Coronary artery (tissue), 2 donors: ENCODE measurements at places on chromosomes 1 and 21.

DNA sequence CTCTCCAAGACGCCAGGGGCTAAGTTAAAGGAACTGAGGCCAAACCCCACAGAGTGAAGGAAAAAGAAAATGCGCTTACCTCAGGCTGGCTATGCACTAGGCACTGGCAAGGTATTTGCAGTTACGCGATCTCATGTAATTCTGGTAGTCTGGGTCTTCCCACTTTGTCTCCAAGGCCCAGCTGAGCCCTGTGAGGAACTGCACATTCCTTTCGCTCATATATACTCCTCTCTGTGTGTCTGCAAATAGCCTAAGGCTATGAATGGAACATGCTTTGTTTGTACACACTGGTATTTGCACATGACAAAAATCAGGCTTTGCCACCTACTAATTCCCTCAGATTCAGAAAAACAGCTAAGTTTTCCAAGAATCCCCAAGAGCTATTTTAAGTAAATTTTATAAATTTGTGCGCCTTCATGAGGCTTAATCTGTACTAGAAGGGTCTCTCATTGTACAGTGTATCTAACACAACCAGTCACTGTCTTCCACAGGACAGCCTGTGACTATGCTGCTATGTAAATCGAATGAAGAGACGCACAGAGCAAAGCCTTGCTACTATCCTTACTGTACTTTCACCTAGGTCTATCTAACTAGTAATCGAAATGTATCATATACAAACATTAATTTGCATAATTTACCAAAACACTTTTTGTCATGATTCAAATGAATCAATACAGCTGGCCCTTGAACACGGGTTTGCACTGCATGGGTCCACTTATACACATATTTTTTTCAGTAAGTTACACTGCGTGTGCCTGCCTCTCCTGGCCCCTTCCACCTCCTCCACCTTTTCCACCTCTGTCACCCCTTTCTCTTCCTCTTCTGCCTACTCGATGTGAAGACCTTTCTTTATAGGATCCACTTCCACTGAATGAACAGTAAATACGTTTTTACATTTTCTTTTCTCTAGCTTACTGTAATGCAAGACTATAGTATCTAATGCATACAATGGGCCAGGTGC lies 87.0 kb downstream of the SIPA1L2 start:
- DNase-seq, result no peak

DNA sequence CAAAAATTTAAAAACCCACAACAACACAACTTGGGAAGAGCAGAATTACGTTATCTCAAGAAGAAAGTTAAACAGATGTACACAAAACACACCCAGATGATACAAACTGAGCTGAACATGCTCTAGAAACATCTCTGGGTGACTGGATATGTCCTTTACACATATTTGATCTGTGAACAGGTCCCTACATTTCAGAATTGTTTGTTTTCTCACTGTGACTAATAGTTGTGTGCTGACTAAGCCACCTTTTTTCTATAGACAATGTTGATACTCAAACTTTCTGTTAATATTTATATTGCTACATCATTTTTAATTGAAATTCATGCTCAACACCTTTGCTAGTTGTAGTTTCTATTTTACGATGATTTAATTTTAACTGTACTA lies 1.0 kb upstream of the F11R start:
- no peak for DNase-seq

DNA sequence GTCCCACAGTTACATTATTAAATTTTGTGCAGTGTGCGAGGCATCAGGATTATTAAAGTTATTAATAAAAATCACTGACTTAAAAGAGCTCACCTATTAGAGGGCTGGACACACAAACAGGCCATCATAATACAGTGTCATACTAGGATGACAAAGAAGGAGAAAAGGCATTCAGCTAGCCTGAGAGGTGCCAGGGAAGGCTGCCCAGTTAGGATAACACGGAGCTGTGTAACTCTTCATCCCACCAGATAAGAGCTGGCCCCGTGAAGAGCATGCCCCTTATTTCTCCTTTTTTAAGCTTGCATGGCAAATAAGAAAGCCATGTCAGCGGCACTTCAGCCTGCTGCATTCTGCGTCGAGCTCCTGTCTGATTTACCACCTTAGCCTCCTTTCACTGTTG lies 109.5 kb downstream of the KCNK1 start:
- DNase-seq, result no peak

DNA sequence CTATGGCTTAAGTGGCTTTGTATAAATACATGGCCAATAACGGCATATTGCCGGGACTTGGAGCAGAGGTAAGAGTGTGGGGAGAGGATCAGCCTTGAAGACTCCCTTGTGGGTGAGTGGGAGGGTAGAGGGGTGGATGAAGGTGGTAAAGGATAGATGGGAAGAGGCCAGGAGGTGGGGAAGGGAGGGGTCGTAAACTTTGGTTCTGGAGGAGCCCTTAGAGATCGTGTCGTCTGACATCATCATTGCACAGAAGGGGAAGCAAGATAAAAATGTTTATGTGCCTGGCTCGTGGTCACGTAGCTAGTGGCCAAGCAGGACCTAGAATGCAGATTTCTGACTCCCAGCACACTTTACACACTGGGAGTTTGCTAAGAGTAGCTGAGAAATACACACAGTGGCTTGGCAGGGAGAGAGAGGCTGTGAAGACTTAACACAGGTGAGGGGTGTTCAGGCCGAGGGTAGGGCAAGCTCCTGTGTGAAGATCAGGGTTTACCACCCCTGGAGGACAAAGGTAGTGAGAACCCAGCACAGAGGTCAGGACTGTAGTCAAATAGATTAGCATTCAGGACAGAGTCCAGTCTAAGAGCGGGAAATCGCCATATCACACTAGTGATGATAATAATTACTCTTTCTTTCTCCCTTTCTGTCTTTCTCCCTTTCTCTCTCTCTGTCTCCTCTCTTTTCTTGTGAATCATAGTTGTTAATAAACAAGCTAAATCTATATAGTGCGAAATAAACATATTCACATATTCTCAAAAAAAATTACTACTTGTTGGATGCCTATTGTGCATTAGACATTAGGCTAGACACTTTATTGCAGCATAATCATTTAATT lies 75.5 kb downstream of the LRRC8D start:
- DNase-seq, result no peak

DNA sequence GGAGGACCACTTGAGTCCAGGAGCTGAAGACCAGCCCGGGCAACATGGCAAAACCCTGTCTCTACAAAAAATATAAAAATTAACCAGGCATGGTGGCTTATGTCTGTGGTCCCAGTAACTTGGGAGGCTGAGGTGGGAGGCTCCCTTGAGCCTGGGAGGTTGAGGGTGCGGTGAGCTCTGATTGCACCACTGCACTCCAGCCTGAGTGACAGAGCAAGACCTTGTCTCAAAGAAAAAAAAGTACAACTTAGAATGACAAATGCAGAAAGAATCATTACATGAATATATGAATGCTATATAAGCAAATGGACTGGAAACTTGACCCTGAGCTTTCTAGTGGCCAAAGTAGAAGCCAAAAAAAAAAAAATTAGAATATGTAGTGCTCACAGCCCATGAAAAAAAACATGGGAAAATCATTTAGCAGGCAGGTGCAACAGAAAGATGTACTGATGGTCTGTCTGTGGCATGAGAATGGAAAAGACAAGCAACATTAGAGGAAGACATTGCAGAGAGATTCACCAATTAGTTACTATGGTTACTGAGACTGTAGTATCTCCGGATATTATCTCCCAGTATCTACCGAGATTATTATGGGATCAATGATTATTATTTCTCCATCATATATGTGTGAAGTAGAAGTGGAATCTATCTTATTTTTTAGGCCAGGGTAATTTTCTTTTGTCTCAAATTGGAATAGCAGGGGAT lies 19.2 kb downstream of the ELAPOR1 start:
- DNase-seq, result no peak

DNA sequence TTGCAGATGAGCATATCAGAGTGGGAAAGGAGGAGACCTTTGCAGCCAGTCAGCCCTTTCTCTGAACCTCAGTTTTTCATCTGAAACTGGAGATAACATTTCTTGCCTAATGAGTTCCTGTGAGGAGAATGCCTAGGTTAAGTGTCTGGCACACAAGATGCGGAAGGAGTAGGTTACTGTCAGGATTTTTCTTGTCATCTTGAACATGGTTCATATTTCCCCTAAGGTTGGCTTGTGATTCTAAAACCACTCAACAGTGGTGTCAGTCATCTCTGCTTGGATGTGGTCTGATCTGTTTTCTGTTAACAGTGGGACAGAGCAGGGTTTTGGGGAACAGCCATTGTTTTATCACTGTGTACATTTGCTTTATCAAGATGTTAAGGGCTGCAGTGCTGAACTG lies 70.6 kb downstream of the TGFB2 start:
- no peak for DNase-seq

DNA sequence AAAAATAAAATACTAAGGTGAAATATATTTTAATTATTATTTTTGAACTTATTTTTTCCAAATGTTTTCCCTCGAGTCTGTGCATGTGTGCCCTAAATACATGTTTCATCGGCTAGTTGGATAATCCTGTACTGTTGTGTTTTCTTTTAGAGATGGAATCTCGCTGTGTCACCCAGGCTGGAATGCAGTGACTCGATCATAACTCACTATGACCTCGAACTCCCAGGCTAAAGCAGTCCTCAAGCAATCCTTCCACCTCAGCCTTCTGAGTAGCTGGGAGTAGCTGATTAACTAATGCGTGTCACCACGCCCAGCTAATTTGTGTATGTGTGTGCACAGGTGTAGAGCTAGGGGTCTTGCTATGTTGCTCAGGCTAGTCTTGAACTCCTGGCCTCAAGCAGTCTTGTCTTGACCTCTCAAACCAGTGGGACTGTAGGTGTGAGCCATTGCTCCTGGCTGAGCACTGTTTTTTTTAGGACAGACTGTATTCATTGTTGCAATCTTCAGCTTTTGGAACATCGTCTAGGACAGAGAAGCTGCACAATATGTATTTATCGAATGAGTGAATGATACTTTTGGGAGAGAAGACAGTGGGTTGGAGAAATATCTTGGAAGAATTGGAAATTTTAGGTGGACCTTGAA lies 4.8 kb upstream of the TMCO1 start:
- DNase-seq, result no peak
